ENCODE measurements at places on chromosomes 3 and 15.

- DNase-seq: peak; percentile 7
- no peak overlapping the region for H3K4me3 ChIP-seq
- peaks cover 31% of the 10 kb centered on the region for H3K4me1 ChIP-seq
Observed at GRCh38 chr3:128307029-128307633, 153.8 kb downstream of the EEFSEC start.

DNA sequence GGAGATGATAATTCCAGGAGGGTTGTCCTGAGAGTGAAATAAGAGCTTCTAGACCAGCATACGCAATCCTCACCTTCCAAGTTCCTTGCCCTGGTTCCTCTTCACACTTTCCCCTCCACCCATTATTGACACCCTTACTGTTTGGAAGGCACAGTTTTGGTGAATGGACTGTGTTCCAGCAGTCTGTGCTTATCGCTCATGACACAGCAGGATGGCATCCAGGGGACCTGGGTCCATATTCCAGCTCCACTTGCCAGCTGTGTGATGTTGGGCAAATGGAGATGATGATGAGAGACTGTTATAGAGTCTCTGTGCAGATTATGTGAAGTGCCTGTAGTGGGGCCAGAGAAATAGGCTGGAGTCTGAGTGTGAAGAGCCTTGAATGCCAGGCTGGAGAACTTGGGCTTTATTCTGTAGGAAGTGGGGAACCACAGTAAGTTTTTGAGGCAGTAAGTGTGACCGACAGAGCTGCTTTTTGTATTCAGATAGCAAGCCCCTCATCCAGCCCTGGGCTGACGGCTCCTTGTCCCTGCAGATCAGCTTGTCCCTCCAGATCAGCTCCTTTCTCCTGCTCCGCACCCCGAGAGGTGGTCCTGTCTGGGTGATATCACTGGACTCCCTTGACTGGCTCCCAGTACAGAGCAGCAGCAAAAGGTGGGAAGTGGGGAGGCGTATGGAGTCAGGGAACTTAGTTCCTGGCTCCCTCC, 8.1 kb downstream of the KBTBD13 start:
- H3K4me3 ChIP-seq: no peak overlapping the region
- H3K36me3 ChIP-seq: no peaks in the 10 kb centered on the region
- DNase-seq: no peak
- no peaks in the 10 kb centered on the region for H3K27me3 ChIP-seq
- peaks cover 48% of the 10 kb centered on the region for H3K4me1 ChIP-seq

DNA sequence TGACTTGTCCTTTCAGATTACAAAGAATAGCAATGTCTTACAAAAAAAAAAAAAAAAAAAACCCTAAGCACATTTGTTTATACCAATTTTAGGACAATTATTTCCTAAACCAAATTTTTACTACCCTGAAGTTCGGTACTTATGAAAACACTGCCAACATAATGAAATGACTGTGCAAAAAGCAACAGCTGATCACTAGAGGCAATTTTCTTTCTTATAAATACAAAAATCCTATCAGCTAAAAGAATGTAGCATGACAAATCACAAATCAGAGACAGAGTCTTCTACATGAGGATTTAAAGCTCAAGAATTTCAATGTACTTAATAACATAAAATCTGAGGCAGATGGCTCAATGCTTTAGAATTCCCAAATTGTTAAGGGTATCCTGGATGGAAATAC, 191.8 kb downstream of the MAGI1 start:
- no peaks in the 10 kb centered on the region for H3K36me3 ChIP-seq
- peaks cover 8% of the 10 kb centered on the region for H3K4me1 ChIP-seq
- H3K27me3 ChIP-seq: no peaks in the 10 kb centered on the region
- H3K4me3 ChIP-seq: no peak overlapping the region
- no peak for DNase-seq

GRCh38 chr3:110393941-110394340, 677.7 kb upstream of the NECTIN3 start:
- H3K27ac ChIP-seq: no peak overlapping the region
- H3K4me3 ChIP-seq: no peak overlapping the region
- no peaks in the 10 kb centered on the region for H3K27me3 ChIP-seq

DNA sequence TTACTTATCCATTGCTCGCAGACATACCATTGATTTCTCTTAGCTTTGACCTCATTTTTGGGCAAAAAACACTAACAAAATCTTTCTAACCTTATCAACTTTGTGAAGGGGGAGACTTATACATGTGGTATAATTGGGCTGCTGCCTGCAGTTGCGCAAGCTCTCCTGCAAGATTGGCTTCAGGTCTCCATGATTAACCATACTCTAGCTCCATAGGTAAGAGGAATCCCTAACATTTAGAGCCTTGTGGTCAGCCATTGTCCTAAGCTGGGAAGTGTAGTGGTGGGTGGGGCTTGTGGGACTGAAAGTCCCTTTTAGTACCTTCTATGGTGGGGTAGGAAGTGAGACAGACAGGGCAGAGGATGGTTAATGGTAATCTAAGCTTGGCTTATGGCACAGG, 179.6 kb upstream of the THRB start:
- DNase-seq: peak; percentile 44
- H3K36me3 ChIP-seq: no peaks in the 10 kb centered on the region
- H3K27ac ChIP-seq: no peak overlapping the region
- H3K4me3 ChIP-seq: no peak overlapping the region
- no peaks in the 10 kb centered on the region for H3K27me3 ChIP-seq

Measured in cardiac muscle cell (in vitro differentiated cells and primary cell).